ENCODE measurements at places on chromosomes 3 and 15. TPM values are rescaled to one million over a fixed set of nuclear protein-coding genes. Genes with fewer than 3 reads are reported as not detected.

DNA sequence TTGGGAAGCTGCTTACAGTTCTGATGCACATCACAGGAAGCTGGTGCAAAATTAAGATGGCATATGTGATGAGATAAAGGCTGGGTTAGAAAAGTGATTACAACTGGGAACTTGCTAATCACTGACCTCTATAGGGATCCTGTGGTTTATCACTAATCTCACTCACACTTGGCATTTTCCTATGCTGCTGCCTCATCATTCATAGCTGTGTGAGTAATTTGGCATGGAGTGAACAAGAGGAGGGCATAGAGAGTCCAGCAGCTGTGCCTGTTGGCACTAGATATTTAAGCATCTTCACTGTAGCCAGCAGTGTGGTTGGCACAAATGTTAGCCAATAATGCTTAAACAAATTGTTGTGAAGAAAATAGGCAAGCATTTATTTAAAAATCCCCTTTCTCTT lies 217.7 kb upstream of the CGNL1 start:
- no peak for DNase-seq

- DNase-seq = no peak
Observed at GRCh38 chr15:33126559-33127290, 67.8 kb downstream of the FMN1 start.

GRCh38 chr3:197305854-197306253 lies 7.4 kb upstream of the DLG1 start:
- no peak for DNase-seq

DNA sequence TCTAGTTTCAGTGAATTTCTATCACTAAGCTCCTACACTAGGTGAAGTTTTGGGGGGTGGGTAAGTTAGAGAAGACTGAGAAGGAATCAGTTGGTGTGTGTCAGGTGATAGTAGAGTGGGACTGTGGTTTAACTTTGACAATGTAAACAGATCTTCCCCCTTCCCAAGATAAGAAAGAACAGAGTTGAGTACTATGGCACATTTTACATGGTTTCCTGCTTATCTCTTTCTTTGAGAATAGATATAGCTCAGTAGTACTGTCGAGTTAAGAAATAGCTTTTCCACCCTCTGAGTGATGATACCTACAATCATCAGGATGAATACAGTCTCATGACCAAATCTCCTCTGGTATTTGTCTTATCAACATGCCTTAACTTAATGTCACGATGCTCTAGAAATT lies 42.8 kb downstream of the GAP43 start:
- DNase-seq = no peak

Gene ANKRD63
- not detected for total RNA-seq

Gene ATP13A5
- total RNA-seq = not detected

Gene EHD4
- 25.3 TPM for total RNA-seq

Measured in activated CD4-positive, alpha-beta memory T cell treated with anti-CD3 and anti-CD28 coated beads, Interleukin-2, amount 10 ng/mL, durations not matched to agents 7 days and 5 days (primary cell).